Stimulated activated CD4-positive, alpha-beta T cell treated with anti-CD3 and anti-CD28 coated beads, TNF-alpha, amount 100 ng/mL, for 4 hours (primary cell): ENCODE measurements at places on chromosomes 1 and 21.

DNA sequence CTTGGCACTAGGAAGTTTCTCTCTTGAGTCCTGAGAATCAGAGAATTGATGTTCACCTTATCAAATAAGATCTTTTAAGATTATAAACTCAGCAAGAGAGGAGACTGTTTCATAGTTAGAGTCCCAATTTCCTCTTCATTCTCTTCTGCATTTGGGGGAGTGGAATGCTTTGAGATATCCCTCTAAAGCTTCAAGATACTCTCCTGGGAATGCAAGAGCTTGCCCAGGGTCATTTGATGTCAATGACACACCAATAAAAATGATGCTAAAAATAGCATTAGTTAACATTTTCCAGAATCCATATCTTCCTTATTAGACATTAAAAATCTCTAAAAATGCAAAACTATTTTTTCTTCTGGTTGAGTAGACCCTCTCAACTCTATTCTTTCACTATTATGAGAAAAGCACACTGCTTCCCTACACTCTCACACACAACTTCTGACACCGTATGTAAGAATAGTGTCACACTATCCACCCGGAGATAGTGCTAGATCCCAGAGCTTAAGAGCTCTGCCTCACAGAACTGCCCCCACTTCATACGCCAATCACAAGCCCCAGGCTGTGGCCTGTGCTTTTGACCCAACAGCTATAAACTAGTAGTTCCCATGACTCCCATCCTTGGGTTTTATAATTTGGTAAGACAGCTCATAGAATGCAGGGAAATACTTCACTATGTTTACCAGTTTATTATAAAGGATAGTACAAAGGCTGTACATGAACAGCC, 399.9 kb upstream of the RUNX1 start:
- no peak for DNase-seq

DNA sequence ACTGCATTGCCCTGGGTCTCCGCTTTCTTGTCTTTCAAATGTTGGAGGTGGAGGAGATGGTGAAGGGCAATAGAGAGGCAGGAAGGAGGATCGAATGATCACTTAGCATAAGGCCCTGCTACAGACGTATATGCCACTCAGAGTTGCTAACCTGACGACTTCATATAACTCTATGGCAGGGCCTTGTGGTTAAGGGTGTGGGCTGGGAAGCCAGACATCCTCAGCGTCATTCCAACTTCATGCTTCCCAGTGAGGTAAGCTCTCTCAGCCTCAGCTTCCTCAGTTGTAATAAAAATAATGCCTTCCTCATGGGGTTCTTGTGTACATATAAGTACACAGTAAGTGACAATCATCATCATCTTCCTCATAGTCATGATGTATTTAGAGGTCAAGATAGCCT, 54.6 kb downstream of the CASQ2 start:
- no peak for DNase-seq

DNA sequence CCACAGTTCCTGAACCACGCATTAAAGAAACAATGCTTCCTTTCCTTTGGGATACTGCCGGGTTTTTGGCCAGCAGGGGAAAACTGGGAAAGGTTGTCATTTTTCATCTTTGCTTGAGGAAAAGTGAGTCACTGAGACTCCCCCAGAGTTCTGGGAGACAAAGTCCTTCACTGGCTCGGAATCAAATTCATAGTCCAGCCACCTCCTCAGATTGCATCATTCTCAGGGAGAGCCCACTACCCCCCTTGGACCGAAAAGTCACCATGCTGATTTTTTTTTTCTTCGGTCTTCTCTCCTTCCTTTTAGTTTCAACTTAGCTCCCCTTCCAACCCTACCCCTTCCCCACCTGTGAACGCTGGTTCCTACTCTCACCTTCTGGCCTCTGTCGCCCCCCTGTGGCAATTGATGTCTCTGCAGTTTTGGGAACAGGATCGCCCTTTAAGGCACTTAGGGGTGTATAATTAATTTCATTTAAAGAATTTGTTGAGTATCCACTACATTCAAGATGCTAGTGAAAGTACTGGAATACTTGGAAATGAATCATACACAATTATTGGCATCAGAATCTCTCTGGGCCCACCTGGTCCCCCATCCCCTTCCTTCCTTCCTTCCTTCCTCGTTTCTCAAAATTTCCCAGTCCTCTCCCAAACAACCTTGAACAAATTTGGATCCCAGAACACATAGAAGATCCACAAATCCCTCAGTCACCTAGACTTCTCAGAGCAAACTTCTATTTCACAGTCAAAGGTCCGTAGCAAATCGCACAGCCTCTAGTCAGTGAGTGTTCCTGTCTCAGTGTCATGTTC, 6.9 kb downstream of the ACKR1 start:
- DNase-seq: no peak

GRCh38 chr1:165875171-165875570, 47.8 kb downstream of the UCK2 start:
- no peak for DNase-seq

GRCh38 chr1:8061210-8061609, 35.1 kb upstream of the ERRFI1 start:
- DNase-seq: no peak

- no peak for DNase-seq
Observed at GRCh38 chr1:243543501-243543900, 287.7 kb downstream of the SDCCAG8 start.

GRCh38 chr1:22470227-22470626, 18.6 kb downstream of the ZBTB40 start:
- DNase-seq: no peak
